ENCODE measurements at places on chromosomes 11 and 22.

- no peak for DNase-seq
These were observed 10.8 kb downstream of the C11orf24 start for GRCh38 chr11:68261006-68261405.

DNA sequence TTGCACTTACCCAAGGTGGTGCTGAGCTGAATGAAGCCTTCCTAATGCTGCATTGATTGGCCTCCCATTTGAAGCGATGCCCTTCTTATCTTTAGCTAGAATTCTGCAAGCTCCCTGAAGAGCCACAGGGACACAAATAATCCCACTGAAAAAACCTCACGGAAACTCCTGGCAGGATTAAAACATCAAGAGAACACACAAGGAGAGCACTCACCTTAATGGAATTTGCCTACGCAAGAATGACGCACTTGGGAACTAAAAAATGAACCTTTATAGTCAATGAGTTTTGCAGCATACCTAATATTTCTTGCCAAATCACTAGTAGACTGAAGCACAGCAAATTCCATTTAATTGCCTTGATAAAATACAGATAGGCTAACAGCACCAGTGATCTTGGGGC is 232.8 kb upstream of the UBASH3B start:
- DNase-seq, result no peak

DNA sequence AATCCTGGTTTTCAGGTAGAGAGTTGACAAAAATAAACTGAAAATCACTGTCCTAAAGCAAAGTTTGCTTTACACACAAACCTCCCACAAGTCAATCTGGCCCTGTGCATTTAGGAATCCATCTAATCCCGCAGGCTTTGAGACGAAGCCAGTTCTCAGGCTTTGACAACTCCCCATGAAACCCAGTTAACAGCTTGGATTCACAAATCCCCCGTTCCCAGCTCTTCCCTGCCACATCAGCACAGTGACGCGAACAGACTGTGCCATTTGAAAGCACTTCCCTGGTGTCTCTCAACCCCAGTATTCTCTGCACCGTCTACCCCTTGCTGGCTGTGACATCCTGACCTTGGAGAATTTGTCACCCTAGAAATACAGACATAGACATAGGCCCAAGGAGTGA is 117.8 kb downstream of the OPCML start:
- no peak for DNase-seq

DNA sequence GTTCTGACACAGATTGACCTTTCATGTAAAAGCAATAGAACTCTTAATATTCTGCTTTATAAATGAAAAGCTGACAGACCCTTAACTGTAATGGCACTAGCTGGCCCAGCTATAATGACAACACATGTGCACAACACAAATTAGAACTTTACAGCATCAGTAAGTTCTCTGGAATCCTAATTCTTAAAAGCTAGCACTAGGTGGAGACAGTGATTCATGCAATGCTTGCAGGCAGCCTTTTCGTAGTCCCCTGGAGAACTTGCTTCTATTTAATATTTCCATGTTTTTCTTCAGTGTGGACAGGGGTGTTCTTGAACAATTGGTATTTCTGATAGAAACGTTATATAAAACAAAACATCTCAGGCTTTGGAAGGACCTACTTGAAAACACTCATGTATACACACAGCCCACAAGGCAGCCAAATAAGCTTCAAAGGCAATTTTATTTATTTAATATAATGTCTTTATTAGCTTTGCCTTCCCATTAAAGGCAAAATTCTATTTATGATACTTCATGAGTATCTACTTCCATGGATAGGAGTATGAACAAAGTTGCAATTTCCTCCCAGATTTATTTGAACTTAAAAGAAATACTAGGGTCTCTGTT is 374.3 kb upstream of the MPPED2 start:
- DNase-seq, result no peak

DNA sequence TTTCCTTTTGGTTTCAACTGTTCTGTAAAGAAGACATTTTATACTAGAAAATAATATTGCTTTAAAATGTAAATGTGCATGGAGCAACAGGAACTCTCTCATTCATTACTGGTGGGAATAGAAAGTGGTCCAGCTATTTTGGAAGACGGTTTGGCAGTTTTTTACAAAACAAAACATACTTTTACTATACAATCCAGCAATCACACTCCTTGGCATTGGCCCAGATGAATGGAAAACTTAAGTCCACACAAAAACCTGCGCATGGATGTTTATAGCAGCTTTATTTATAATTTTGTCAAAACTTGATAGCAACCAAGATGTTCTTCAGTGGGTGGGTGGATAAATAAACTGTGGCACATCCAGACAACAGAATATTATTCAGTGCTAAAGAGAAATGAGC is 49.9 kb upstream of the SEPTIN5 start:
- DNase-seq, result no peak

All from right hindlimb (tissue), 1 donor.